ENCODE measurements at places on chromosomes 3 and 15.
A peak's percentile ranks its signal among the peaks of the same experiment; 100 is the strongest.

DNA sequence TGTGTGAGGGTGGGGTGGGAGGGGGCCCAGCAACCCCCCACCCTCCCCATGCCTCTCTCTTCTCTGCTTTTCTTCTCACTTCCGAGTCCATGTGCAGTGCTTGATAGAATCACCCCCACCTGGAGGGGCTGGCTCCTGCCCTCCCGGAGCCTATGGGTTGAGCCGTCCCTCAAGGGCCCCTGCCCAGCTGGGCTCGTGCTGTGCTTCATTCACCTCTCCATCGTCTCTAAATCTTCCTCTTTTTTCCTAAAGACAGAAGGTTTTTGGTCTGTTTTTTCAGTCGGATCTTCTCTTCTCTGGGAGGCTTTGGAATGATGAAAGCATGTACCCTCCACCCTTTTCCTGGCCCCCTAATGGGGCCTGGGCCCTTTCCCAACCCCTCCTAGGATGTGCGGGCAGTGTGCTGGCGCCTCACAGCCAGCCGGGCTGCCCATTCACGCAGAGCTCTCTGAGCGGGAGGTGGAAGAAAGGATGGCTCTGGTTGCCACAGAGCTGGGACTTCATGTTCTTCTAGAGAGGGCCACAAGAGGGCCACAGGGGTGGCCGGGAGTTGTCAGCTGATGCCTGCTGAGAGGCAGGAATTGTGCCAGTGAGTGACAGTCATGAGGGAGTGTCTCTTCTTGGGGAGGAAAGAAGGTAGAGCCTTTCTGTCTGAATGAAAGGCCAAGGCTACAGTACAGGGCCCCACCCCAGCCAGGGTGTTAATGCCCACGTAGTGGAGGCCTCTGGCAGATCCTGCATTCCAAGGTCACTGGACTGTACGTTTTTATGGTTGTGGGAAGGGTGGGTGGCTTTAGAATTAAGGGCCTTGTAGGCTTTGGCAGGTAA, 8.1 kb downstream of the FAM131A start:
- DNase-seq, result peak; percentile 53

GRCh38 chr3:134212967-134213665, 37.5 kb downstream of the RYK start:
- DNase-seq, result peak; percentile 67

DNA sequence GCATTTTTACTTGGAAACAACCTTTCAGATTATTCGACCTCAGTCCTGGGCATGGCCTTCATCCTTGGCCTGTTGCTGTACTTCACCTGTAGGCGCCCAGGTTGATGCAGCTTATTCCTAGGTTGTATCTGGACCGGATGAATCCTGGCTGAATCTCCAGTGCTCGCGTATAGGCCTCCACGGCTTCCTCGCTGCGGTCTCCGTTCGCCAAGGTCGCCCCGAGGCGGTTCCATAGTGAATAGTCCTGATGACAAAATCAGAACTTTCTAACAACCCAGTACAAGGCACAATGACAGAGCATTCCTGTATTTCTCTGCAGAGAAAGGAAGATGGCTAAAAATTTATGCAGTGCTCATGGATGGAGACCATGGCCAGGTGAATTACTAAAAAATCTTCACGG, 154.7 kb downstream of the USP13 start:
- DNase-seq, result no peak

DNA sequence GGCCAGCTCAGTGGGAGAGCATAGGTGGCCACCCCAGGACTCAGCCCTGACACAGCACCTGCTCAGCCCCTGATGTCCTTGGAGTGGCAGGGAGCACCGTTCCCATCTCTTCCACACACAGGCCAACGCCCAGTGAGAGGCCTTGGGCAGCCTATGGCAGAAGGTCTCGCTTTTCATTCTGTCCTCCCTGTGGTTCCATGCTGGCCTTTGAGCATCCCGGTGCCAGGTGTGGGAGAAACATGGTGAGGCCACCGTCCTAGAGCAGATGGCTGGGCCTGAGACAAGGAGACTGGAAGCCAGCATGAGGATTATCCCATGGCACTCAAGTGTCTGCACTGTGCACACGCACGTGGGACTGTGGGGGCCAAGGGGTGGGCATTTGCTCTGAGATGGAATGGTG, 25.1 kb downstream of the ADCY5 start:
- DNase-seq, result no peak

DNA sequence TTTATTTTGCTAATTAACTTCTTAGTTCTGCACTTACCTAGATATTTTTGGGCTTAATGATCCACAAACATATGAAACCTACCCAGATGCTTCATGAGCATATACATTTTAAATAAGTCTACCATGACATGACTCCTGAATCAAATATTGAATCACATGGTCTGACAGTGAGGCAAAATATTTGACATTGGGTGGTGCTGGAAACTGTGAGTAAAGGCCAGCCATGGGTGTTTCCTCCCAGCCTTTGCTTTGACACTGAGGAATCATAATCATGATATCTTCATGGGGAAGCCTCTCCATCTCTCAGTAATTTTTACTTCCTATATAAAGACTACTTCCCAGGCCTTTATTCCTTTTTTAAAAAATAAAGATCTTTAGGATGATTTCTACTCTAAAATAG, 22.8 kb upstream of the SSR3 start:
- DNase-seq, result no peak

Measured in SW 1271 (cell line).